Left lung (tissue), 14 donors: ENCODE measurements at places on chromosomes 2 and 18. TPM values are rescaled to one million over a fixed set of nuclear protein-coding genes. Genes with fewer than 3 reads are reported as not detected.
A peak's percentile ranks its signal among the peaks of the same experiment; 100 is the strongest.

Gene TNS1
- 165 TPM for polyA plus RNA-seq

GRCh38 chr2:233404222-233404621 is 49.9 kb downstream of the DGKD start:
- DNase-seq, result peak; percentile 20

Gene TEX44
- not detected for polyA plus RNA-seq

DNA sequence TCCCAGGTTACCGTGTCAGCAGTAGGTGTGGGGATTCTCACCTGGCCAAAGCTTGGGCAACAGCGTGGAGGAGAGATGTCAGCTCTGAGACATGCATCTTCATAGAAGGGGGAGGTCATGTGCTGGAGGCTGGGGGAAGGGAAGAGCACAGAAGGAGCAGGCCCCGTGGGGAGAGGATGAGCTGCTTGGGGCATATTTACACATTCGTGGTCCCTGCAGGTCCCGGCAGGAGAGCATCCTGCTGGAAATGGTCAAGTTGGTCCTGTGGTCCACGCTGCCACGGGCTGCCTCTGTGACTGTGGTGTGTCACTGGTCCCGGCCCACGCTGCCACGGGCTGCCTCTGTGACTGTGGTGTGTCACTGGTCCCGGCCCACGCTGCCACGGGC is 195.1 kb upstream of the TWIST2 start:
- DNase-seq, result no peak

GRCh38 chr2:226683196-226683595 is 116.4 kb downstream of the IRS1 start:
- no peak for DNase-seq

DNA sequence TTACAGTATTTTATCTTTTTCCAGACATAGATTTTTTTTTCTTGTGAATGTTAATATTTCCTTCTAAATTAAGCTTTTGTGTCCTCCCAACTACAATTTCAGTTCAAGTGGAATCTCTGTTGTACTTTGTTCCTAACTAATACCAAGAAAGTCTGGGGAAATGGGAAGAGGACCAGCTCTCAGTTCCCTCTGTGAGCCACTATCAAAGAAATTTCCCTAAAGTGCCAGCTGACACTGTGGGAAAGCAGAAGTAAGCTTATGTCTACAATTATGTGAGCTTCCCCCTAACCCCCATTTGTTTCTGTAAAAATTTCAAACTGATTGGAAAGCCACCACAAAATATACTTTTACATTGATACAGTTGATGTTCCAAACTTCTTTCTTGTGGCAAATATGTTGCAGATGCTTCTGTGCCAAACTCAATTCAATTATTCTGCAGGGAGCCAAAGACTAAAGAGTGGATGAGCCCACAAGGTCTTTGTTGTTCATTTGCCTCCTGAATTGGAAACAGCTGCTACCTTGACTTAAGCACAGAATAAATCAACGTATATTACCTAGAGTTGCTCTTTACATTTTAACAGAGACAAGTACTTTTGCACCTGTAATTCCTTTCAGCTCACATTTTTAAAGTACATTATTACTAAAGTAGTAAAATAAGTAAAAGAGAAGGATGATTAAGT is 306.6 kb downstream of the PTH2R start:
- DNase-seq, result no peak

DNA sequence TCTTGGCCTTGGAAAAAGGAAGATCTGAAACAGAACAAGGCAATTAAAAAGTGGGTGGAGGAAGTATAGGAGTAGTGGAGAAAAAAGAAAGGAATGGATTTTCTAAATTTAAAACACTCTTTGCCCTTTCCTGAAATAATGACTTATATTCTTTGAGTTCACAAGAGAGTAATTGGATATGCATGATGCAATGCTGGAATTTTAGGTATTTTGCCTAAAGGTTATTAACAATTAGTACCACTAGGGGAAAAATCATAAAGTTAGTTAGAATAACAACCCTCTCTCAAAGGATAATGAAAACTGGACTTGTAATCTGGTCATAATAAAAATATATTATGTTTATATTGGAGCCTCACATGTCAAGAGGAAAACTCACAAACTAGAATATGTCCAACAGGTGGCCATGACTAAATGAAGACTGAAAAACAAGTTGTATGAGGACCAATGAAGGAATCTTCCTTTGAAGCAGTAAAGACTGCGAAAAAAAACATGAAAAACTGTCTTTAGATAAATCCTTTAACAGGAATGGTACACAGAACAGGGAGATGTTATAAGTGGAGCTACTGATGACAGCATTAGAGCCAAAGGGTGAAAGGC is 281.8 kb downstream of the NCKAP5 start:
- DNase-seq, result no peak

DNA sequence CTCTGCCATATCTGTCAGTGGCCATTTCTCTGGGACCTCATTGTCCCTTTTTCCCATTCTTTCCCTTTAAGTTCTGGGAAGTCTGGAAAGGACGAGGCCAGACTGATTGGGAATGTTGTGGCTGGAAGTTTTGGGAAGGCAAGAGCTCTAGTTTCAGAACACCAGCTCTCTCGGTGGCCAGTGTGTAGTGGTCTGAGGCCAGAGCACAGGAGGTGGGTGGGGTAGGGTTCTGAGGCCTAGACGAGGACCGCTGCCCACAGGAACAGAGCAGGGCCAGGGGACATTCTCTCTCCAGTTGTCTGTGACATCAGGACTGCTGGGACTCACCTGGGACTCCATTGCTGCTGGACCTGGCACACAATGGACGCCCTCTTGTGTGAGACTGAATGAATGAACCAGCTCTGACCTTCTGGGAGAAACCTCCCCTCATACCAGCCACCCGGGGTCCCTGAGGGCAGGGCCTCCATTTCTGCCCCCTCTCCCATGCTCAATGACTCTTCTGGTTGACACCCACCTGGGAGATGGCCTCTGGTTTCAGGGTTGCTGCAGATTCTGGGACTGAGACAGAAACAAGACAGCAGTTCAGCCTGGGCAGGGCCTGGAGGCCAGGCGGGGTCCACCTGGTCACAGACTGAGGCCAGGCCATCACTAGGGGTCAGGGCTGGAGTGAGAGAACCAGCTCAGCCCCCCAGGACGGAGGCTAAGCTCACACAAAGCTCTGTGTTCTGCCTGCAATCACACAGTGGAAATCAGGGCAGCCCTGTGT is 8.4 kb upstream of the NPPC start:
- no peak for DNase-seq

Gene CD28
- polyA plus RNA-seq, result 2.1 TPM

Gene DPP4
- 54.5 TPM for polyA plus RNA-seq

DNA sequence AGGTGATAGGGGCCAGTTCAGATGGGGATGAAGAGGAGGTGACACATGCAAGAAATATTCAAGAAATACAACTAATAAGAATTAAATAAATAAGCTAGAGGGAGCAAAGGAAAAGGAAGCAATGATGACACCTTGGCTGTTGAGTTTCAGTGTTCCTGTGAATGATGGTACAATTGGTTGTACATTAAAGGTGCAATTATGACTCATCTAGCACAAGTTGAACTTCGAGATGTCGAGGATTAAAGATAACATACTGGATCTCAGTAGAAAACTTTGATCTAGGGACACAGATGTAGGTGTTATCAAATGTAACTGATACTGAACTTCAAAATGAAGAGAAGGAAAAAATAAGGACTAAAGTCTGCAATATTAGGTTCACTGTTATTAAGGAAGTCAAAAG is 760.6 kb upstream of the CHAC2 start:
- DNase-seq, result no peak

- DNase-seq, result no peak
Observed at GRCh38 chr2:137221797-137222492, 456.6 kb downstream of the THSD7B start.

Gene MC5R
- not detected for polyA plus RNA-seq

GRCh38 chr18:54860941-54861340 is 32.7 kb downstream of the RAB27B start:
- DNase-seq, result no peak

Gene TMEM200C
- polyA plus RNA-seq, result 2.4 TPM

DNA sequence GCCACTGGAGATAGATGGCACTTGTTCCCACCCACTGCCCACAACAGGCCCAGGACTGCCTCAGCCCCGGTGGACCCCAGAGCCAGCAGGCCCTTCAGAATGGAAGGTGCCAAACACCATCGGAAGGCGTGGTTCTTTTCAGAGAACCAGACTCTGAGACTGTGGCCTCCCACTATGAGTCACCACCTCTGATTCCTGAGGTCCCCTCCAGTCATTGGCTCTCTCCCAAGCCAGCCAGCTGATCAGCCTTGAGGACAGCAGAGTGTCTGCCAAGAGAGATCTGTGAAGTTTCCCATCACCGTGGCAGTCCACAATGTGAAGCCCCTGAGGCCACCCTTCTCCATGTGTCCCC is 10.4 kb upstream of the MAP3K2 start:
- DNase-seq, result no peak

Gene TLX2
- not detected for polyA plus RNA-seq

DNA sequence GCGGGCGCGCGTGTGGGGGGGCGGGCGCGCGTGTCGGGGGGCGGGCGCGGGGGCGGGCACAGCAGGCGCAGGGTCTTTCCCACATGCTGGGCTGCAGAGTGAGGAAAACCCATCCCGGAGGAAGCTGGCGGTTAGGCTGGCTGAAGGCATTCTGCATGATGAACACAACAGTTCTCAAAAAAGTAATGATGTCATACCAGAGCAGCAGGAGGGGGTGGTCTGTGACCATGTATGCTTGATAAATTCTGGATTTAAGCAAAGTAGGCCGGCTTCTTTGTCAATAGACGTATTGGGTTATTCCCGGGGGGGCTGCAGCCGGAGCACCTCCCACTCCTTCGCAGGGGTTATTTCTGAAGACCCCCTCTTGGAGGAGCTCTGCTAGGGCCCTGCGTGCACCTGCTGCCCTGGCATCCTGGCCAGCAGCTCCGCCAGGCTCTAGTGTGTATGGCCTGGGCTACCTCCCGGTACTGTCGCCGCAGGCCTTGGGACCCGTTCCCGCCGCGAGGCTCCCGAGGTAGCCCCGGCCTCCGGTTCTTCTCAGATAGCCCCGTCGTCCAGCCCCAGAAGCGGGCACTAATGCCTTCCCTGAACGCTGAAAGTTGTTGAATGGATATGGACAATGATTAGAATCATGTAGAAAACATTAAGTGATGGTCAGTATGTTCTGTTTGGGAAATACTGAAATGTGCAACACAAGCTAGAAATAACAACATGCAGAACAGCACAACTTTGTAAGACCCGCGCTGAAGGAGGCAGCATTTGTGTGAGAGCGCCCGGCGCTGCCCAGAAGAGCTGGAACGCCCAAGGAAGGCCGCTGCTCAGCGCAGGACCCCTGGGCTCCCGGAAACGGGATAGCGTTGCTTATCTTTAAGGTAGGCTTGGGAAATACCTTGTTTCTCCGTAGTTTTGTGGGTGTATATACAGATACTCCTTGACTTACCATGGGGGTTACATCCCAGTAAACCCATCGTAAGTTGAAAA is 101.4 kb upstream of the RAB6C start:
- DNase-seq, result no peak

- no peak for DNase-seq
Observed at GRCh38 chr18:8686611-8687010, 18.7 kb upstream of the MTCL1 start.

- DNase-seq, result no peak
Observed at GRCh38 chr2:53753041-53753440, 14.6 kb upstream of the CHAC2 start.

GRCh38 chr2:20164061-20164733 is 60.7 kb downstream of the SDC1 start:
- DNase-seq, result no peak

GRCh38 chr2:151029406-151030157 is 232.1 kb downstream of the RBM43 start:
- peak; percentile 36 for DNase-seq

Gene IL36A
- not detected for polyA plus RNA-seq

Gene KIAA2012
- polyA plus RNA-seq, result 0.48 TPM

DNA sequence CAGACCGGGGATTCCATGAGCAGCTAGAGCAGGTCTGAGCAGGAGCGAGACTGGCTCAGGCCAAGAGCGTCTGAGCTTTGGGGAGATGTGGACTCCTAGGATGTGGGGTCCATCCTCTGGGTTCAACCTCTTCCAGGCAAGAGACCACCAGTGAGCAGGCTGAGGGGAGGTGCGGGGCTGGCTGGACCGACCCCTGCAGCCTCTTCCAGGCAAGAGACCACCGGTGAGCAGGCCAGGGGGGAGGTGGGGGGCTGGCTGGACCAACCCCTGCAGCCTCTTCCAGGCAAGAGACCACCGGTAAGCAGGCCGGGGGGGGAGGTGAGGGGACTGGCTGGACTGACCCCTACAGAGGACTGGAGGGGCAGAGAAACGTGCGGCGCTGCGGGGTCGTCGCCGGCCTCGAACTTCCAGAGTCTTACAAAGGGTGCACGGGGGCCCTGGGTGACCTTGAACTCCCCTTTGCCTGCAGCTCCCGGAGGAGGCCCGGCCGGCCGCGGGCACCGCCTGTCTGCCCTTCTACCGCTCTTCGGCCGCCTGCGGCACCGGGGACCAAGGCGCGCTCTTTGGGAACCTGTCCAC is 63.4 kb downstream of the TPO start:
- no peak for DNase-seq

DNA sequence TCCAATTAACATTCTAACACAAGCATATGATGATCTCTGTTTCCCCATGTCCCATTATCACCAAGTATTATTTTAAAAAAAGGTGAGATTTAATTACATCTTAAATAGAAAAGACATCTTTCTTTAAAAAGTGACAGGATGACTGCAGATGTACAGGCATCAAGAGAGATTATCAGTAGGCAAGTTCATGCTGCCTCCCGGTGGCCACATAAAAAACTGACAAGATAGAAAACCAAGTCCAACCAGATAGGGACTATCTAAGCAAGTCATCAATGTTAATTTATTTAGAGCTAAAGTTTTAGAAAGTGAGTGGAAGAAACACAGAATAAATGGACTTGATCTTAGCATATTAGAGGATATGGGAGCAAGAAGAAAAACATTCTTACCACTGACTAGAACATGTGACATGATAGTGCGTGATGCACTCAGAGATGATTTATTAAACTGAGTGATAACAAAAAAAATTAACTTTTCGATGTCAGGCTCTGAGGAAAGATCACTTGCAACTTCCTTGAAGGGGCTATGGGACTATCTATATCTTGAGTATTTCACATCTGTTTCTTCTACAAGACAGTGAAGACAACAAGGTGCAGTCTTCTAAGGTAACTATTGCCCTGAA is 5.4 kb upstream of the TDRD15 start:
- peak; percentile 18 for DNase-seq

DNA sequence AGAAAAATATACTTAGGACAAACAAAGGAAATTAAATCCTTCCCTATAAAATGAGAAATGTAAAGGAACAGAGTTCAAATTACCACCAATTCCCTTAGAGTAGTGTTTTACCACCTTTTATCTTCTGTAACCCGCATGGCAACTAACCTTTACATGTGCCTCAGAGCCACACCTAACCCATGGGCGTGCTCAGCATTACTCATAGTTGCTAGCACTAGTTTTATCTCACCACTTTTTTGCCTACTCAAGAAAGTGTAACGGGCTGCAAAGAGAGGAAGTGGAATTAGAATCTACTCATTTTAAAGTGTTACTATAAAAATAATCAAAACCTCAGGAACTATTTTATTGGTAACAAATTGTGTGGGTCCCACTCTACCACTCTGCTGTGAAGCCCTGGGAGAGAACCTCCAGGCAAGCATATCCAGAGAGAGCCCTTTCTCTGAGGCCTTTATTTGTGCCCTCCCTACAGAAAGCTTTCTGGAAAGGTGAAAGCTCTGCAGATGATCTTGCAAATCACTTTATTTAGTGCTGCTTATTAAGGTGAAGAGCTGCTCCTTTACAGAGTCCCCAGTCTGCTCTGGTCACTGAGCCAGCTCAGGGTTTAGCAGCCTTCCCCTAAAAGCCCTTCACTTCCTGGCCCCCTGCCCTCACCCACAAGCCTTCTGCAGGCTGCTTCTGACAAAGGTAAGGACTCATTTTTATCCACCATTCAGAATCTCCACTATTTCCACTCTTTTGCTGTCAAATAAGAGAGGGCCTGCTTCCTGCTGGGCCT is 98.8 kb downstream of the TRABD2A start:
- DNase-seq, result no peak
